ENCODE measurements at places on chromosomes 4 and X.

DNA sequence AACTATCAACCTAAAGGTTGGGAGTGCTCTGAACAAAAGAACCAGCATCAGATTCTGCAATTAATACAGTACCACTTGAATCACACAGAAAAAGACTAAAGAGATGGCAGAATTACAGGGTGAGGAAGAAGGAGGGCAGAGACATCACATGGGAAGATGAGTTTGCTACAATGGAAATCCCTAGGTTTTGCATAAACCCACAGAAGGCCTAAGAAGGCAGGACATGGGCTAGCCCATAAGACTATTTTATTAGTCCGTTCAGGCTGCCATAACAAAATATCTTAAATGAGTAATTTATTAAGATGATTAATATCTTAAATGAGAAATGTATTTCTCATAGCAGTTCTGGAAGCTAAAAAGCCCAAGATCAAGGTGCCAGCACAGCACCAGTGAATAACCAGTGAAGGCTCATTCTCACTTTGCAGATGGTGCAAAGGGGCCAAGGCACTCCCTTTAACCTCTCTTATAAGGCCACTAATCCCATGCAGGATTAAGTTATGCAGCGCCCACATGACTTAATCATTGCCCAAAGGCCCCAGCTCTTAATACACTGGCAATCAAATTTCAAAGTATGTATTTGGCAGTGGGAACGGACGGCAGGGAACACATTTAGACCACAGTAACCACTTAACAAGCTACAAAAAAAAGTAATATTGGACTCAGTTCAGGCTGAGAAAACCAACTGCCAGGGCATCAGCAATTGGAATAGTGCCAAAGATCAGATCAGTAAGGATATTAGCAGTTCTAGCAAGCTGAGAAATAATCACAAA lies 47.6 kb upstream of the NEUROG2 start:
- DNase-seq: no peak

DNA sequence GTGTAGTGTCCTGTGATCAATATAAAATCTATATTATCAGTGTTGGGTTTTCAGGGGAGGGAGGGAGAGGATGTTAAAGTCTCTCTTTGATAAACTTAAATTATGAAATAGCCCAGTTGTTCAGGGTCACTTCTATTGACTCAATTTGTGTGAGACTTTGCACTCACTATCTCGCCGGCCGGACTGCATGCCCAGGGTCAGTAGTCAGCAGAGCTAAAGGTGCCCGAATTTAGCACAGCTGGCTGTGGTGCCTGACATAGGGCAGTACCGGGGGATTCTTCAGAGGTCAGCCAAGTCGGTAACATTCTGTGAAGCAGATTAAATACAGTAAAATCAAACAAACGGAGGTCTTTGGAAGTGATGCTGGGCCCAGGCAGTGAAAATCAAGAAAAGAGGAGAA lies 19.2 kb downstream of the GABRQ start:
- no peak for DNase-seq

- DNase-seq: no peak
These were observed 161.8 kb downstream of the FNIP2 start for GRCh38 chr4:158930639-158930972.

DNA sequence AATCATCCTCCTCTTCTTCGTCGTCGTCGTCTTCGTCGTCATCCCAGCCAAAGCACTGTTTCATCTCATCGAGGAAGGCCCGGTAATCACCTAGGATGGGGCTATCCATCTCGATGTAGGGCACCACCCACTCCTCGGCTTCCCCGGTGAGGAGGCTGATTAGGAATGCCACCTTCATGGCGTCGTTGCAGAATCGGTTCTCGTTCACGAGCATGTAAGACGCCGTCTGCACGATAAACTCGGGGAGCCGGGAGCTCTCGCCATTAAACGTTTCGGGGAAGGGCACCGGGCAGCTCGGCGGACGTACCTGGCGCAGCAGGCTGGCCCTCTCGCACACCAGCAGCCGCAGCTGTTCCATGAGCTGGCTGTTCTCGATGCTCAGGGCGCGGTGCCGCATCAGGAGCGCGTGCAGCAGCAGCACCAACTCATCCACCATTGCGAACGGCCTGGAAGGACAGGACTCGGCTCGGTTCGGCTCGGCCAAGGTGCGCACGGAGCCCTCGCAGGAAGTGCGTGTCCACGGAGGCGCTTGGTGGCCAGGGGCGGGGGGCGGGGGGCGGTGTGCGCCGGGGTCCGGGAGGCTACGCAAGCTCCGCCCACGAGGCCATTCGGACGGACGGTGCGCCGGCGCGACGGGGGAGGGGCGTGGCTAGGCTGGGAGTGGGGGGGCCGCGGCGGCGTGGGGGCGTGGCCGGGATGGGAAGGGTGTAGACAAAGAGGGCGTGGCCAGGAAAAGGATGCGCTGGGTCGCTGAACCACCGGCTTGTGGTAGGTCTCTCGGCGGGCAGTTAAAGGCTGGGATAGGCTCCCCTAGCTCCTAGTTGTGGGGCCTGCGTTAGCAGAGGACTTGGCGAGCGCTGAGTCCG lies at the start of gene LDOC1:
LDOC1 (minus strand) TSS at position 544 of the 866 bp plus-strand sequence; CDS start at position 436, 108 bp downstream.
- DNase-seq: peak; percentile 76

DNA sequence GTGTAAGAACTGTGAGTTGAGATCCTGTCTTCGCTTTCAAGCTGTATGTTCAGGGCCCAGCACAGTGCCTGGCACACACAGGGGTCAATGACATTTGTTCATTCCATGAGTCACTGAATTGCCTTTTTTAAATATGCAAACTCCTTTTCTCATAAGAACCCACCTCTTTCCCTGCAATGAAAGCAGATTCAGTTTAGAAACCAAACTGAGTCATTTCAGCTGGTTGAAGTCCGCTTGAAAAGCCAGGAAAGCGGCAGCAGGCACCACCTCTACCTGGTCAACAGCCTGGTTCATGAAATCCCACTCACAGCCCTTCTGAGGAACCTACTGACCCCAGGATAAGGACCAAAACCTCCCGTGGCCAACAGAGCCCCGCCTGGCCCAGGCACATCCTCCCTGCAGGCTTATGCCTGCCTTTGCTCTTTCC lies 4.5 kb upstream of the C1QTNF7 start:
- peak; percentile 48 for DNase-seq

- no peak for DNase-seq
These were observed 72.6 kb downstream of the GATB start for GRCh38 chr4:151688003-151688784.

- no peak for DNase-seq
These were observed 5.8 kb downstream of the RPS4X start for GRCh38 chrX:72271091-72271788.

DNA sequence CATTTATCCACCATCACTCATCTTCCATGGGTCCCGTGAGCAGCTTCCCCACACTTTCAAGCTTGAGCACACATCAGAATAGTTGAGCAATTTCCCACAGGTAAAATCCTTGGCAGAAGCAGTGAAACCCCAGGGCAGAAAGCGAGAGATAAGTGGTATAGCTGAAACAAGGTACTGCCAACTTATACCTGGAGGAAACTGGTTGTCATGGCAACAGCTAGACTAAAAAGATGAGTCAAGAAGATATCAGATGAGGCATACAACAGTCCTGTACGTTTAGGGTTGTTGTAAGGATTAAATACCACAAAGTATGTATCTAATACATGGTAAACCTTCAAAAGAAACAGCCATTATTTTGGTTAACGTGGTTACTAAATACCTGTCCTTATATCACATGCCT lies 66.9 kb upstream of the PHOX2B start:
- no peak for DNase-seq

- no peak for DNase-seq
These were observed 51.5 kb downstream of the SPATA18 start for GRCh38 chr4:52102587-52102986.

GRCh38 chr4:122170775-122171174 lies 18.6 kb downstream of the BLTP1 start:
- DNase-seq: no peak

- no peak for DNase-seq
These were observed 136.8 kb upstream of the RAPGEF2 start for GRCh38 chr4:158966091-158966490.

DNA sequence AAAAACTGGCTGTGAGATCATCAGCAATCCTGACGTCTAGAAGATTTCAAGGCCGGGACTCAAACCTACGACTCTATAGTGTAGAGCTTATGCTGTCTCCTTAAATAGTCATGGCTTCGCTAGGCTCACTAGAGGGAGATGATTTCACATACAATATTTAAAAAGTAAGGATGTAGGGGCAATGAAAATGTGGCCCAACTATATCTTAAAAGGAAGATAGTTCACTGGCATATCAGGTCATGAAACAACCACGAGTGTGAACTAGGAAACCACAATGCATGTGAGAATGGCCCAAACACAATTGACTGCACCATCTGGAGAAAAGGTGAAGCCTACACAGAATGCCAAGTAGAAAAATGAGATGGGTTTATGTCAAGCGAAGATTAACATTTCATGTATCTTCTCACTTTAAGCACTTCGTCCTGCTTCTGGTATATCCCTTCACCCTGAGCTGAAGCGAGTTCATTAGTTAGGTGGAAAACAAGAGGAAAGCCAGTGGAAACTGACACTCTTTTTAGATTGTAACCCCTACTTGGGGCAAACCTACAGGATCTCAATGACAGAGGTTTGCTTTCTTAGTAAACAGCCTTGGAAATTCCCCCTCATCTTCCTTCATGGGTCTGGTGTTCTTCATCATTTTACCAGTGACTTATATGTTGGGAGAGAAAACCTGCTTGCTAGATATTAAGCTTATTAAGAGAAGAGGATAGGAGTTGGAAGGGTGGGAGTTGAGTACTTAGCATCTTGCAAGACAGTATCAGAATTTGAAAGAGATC lies 17.4 kb downstream of the FAM9C start:
- no peak for DNase-seq

- no peak for DNase-seq
These were observed 31.5 kb upstream of the STOX2 start for GRCh38 chr4:183873409-183874185.

- DNase-seq: no peak
These were observed 3.2 kb downstream of the KLHL2 start for GRCh38 chr4:165210566-165210965.

- no peak for DNase-seq
These were observed 2.1 kb upstream of the CCNG2 start for GRCh38 chr4:77154761-77155499.

DNA sequence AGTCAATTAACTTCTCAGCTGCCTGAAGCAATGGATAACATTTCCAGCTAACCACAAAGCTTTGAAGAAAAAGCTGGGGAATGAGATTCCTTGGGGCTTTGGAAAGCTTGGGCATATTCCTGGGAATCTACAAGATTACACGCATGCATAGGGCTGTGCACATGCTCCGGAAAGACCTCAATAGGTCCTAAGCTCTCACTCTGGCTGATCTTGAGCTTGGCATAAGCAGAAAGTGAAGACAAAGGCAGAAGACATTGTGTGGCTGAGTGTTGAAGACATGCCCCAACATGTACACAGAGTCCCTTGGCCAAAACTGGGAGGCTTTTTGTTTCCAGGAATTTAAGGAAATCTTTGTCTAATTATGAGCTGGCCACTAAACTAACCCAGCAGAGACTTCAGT lies 31.2 kb downstream of the ATG4A start:
- no peak for DNase-seq

- DNase-seq: peak; percentile 69
These were observed 1.5 kb upstream of the BCOR start for GRCh38 chrX:40099055-40099958.

DNA sequence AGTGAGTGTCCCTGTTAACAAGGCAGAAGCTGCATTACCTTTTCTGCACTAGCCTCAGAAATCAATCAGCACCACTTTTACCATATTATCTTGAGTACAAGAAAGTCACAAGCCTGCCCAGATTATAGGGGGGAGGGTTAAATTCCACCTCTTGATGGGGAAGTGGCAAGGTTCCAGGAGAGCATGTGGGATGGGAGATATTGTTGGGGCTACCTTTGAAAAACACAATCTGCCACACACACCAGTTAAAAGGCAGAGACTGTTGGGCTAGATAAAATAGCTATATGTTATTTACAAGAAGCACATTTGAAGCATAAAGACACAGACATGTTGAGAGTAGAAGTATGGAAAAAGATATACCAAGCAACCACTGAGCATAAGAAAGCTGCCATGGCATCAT lies 6.6 kb upstream of the AVPR2 start:
- no peak for DNase-seq
